Stimulated activated CD4-positive, alpha-beta T cell treated with anti-CD3 and anti-CD28 coated beads, Interleukin-12 subunit alpha, Interleukin-12 subunit beta, amount 100 ng/mL, for 4 hours (primary cell): ENCODE measurements at places on chromosomes 6 and 20.
A peak's percentile ranks its signal among the peaks of the same experiment; 100 is the strongest.

DNA sequence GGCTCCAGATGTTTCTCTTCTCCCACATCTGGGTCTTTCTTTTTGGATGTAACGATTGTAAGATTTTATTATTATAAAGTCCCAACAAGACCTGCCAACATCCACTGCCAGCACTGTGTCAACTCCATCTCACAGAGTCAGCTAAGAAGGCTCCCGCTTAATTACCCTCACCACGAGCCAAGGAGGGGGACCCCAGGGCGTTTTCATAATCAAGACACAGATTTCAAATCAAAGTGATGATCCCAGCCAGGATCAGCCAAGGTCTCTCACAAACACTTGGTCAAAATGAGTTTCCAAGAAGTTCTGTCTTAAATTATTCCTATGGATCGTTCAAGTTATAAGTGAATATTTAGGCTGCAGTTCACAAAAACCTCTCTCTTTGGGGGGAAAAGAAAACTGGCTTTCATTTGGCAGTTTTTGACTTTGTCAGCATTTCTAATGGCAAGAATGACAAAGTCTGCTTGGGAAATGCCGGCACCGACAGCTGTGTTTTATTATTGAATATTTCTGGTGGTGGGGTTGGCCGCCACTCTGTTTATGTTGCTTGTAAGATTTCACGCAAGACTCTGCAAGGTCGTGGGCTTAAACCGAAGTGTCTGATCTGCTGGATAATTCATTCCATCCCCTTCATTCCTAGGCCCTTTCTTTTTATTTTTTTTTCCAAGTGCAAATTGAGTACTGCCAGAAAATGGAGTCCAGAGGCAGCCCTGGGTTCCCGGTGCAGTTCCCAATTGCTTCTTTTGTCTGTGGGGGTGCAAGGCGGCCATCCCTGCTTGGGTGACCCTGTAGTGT is 170.2 kb upstream of the PMEPA1 start:
- no peak for DNase-seq

- DNase-seq: no peak
Measured at GRCh38 chr6:20024316-20024673, 187.1 kb downstream of the ID4 start.

GRCh38 chr6:136338486-136338885 is 48.8 kb upstream of the BCLAF1 start:
- no peak for DNase-seq

GRCh38 chr6:19554356-19555225 is 282.6 kb upstream of the ID4 start:
- no peak for DNase-seq

- no peak for DNase-seq
Measured at GRCh38 chr6:20182069-20182468, 30.2 kb downstream of the MBOAT1 start.

GRCh38 chr6:122645256-122645655 is 35.1 kb downstream of the PKIB start:
- DNase-seq: no peak

DNA sequence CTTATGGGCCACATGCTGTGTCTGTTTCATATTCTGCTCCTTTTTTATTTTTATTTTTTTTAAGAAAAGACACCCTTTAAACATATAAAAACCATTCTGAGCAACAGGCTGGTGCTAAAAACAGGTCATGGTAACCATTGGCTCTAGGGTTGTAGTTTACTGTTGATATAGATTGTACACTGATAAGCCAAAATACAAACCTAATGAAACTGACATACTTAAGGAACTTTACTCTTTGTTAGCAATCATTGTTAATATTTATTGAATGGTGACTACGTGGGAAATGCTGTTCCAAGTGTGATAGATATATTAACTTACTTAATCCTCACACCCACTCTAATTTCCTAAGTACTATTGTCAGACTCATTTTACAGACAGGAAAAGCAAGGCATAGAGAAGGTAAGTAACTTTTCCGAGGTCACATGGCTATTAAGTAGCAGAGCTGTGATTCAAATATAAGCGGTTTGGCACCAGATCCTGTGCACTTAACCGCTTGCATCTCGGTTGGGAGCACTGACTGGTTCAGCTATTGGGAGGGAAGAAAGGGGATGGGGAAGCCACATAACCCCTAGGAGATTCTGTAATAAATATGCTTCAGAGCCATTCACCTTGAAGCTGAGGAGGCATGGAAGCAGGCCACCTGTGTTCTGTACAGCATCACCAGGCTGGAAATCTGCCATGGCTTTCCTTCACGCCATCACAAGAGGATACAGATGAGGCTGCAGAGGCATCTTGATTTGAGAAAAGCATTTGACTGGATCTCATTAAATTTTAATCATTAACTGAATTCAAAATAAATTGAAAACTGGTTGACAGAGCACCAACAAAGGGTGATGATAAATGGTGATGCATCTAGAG is 4.9 kb downstream of the TRAF3IP2 start:
- no peak for DNase-seq

GRCh38 chr6:47551670-47552069 is 74.1 kb downstream of the CD2AP start:
- DNase-seq: no peak

DNA sequence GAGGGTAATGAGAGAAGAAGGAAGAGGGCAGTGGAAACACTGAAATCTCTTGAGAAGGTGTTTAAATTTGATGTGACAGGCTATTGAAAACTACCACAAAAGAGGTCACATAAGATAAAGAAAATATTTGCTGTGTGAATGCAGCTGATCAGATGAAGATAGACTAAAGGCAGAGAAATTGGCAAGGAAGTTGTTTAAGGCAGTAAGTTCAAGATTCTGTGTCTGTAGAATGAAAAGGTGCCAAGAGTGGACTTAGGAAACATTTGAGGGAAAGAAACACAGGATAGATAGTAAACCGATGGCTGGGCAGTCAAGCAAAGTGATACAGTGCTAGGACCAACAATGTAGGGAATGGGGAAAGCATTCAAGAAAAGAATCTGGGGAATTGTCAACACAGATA is 332.3 kb upstream of the MARCKS start:
- DNase-seq: no peak

DNA sequence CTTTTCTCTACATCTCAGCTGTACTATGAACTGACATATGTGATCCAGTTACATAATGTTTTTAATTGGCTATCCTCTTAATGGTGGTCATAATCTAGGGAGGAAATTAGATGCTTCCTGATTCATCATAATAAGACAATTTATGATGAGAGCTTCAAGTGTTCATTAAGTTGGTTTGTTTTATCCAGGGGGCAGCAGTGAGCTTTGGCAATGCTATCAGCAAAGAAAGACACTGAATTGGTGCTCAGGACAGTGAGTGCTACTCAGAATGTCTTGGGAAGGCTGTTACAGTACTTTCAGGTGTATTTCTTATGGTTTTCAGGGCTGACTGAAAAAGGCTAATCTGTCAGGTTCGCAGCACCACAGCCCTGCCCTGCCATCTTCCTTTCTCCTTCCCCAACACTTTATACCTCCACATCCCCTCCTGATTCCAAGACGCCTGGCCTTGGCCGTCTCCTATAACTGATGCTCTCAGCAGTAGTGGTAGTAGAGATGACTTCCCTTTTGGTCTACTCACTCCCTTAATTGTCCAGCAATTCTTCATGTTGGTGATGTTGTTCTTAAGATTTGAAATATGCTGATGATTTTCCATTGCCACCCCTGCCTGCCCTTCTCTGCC is 67.0 kb upstream of the TNFAIP3 start:
- DNase-seq: peak; percentile 32

GRCh38 chr6:152052061-152052460 is 244.6 kb downstream of the ESR1 start:
- no peak for DNase-seq

- no peak for DNase-seq
Measured at GRCh38 chr6:64104051-64104450, 468.4 kb downstream of the PHF3 start.

GRCh38 chr6:81725127-81725526 is 27.4 kb downstream of the TENT5A start:
- DNase-seq: no peak

DNA sequence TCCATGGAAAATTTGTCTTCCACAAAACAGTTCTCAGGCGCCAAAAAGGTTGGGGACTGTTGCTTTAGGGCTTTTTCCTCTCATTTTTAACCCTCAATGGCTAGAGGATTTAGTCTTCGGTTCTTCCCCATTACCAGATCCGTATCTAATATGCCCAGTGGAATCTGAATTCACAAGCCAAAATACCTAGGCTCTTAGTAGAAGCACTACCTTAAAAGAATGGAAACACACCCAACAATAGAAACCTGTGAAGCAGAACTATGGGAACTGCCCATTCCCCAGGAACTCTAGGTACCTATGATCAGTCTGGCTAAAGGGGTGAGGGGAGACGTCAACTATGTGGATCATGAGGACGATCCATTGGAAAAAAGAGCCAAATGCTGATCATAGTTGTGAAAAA is 3.1 kb downstream of the TREML4 start:
- no peak for DNase-seq

DNA sequence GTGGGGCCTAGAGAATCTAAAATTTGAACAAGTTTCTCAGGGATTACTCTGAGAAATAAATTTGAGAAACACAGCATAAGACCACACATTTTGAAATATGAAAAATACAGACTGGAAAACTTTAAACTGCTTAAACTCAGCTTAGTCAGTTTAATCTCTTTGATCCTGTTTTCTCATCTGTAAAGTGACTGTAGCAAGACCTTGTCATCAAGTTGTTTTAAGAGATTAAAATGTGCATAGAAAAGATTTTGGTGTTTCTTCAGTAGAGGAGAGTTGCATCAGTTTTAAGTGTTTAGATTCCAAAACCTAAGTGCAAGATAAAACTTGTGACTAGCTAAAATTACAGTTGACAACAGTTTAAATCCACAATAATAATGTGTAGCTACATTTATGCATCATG is 8.1 kb upstream of the BCKDHB start:
- no peak for DNase-seq

DNA sequence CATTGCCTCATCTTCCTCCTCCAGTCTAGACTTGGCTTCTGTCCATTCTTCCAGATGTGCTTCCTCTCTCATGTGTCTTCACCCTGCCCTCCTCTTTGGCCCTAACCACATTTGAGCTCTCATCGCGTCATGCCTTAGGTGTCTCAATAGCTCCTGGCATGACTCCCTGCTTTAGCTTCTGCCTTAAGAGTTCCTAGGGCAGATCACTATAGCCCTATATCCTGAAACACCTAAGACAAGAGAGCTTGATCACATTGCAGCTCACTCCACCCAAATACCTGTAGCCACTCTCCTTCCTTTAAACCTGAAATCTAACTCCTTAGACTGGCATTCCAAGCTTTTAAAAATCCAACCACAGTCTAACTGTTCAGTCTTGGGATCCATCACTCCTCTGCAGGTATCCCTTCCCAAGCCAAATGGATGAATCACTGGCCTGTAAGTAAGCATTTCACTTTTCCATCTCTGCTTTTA is 69.0 kb upstream of the STXBP5 start:
- no peak for DNase-seq

GRCh38 chr20:23326774-23327173 is 23.8 kb upstream of the NXT1 start:
- no peak for DNase-seq

GRCh38 chr6:30915591-30915946 is 1.5 kb downstream of the VARS2 start:
- no peak for DNase-seq

DNA sequence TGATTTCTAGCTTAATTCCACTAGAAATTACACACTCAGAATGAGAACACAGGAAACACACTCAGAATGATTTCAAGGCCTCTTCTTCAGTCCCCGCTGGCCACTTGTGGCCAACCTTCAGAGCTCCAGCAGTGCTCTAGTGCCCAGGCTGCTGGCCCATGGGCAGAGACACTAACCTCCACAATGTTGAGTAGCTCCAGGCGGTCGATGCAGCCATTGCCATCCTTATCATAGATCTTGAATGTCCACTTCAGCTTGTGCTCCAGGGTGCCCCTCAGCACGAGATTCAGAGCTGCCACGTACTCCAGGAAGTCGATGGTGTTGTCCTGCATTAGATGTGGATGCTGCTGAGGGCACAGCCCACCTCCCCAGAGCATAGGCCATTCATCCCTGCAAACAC is 6.3 kb downstream of the GUCA1B start:
- no peak for DNase-seq

DNA sequence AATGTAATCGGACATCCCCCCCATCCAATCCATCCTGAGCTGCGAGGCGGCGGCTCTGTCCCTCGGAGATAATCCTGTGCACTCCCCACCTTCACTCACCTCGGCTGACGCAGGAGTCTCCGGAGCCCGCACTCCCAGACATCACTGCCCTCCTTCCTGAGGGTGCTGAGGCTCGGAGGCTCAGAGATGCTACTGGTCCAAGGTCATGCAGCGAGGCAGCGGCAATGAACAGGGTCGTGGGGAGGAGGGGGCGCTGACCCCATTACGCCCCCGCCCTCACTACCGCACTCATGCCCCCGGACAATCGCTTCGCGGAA is 485 bp downstream of the ADISSP start:
- DNase-seq: no peak

GRCh38 chr6:137218473-137218916 is 690 bp downstream of the IFNGR1 start:
- peak; percentile 9 for DNase-seq

- DNase-seq: no peak
Measured at GRCh38 chr20:51509208-51509607, 33.3 kb downstream of the NFATC2 start.

DNA sequence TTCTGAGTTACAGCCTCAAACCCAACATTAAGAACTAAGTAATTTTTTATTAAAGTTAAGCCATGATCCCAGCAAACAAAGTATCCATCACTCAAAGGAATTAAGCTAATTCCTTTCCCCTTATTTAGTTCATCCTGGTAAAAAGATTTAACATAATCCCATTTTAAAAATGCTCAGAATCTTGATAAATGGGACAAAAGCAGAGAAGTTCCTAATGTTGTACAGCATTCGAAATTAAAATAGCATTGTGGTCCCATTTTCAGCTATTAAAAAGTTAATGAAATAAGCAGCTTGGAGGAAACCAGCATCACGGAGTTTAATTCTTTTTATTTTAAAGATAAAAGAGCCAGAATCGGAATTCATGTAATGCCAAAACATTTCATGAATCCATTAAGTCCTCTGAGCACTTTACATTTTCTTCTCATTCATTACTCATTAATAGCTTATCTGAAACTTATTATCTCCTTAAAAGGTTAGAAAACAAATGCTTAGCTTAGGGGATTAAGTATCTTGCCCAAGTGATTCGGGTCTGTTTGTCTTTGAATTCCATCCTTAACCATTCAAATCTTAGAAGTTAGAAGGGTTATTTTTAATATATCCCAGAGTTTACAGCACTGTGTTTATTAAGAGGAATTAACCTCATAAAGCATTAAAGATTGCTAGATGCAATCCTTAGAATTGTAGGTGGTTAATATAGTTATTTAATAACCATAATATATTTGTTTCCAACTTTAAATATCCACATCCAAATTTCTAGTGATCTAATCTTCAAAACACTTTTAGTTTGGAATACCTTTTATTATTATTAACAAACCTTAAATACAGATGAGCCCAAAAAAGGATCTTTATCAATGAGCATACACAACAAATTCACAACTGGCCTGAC is 11.2 kb downstream of the RBM39 start:
- no peak for DNase-seq

- no peak for DNase-seq
Measured at GRCh38 chr20:23235173-23236027, 115.2 kb upstream of the NXT1 start.

GRCh38 chr6:168695701-168696100 is 254.7 kb downstream of the SMOC2 start:
- DNase-seq: no peak

GRCh38 chr20:58740356-58741308 is 48.0 kb downstream of the NPEPL1 start:
- no peak for DNase-seq

- no peak for DNase-seq
Measured at GRCh38 chr6:27230758-27231111, 16.8 kb upstream of the PRSS16 start.
